ENCODE measurements at places on chromosomes 7 and 10.

DNA sequence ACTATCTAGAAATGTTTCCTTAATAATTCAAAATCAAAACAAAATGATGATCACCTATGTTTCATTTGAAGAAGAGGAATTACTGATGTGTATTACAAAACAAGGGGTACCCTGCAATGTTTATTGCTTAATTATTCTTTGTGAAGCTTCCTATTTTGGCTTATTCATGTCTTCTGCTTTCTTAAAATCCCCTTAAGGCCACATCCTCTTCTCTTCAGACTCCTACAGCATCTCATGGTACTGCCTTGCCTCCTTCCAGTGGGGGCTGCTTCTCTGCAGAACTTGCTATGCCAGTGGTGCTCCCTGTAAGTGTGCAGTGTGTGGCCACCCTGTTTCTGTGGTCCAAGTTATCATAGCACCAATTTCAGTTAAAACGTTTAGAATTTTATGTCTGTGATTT is 35.0 kb downstream of the CCDC146 start:
- no peak for DNase-seq

DNA sequence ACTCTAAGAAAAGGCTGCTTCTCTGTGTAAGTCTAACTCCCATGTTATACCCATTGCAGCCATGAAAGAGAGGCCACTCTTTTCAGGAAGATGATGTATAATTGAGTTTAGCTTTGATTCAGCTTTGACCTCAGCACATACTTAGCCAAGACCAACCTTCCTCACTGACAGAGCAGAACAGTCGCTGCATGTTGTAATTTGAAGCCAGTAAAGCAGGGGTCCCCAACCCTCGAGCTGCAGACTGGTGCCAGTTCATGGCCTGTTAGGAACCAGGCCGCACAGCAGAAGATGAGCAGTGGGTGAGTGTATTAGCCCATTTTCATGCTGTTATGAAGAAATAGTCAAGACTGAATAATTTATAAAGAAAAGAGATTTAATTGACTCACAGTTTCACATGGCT is 223.9 kb downstream of the GPR158 start:
- no peak for DNase-seq

DNA sequence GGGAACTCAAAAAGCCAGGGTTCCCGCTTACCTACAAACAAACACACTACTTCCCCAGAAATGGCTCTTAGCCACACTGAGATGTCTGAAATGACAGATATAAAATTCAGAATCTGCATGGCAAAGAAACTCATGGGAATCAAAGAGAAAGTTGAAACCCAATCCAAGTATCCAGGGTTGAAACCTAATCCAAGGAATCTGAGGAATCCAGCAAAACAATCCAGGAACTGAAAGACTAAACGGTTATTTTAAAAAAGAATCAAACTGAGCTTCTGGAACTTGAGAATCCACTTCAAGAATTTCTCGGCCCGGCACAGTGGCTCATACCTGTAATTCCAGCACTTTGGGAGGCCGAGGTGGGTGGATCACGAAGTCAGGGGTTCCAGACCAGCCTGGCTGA is 568.8 kb downstream of the POM121L12 start:
- no peak for DNase-seq

DNA sequence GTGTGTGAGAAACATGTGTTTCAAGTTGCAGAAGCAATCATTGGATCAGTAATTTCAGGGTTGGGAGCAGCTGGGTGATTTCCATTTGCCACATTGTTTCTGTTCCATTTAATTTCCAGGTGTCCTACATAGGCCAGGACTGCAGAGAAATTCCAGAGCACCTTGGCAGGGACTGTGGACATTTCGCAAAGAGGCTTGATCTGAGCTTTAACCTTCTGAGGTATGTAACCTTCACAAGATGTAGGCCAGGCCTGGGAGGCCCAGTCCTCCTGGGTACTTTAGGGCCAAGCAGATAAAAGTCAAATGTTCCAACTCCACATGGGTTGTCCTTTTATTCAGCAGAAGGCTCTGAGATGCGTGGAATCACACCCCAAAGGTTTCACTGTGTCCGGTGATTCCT is 6.9 kb downstream of the LRMDA start:
- no peak for DNase-seq

DNA sequence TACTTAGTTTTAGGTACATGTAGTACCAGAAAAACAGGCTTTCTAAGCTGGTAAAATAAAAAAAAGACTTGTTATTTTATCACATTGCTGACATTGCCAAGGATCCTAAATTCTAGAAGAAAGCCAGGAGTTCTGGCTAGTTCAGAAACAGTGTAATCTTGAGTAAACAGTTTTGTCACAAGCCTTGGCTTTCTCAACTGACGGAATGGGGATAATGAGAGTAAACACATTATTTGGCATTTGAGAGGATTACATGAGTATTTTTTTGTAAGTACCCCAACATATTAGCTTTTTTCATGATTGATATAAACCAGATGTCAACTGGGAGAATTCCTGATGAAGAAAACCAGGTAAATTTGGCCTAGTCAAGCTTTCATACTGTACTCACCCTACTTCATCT is 269.8 kb downstream of the SORCS1 start:
- no peak for DNase-seq

GRCh38 chr10:69959911-69960310 is 92.7 kb upstream of the MACROH2A2 start:
- DNase-seq: no peak

- DNase-seq: no peak
These were observed 88.0 kb upstream of the ELMO1 start for GRCh38 chr7:37536706-37537105.

DNA sequence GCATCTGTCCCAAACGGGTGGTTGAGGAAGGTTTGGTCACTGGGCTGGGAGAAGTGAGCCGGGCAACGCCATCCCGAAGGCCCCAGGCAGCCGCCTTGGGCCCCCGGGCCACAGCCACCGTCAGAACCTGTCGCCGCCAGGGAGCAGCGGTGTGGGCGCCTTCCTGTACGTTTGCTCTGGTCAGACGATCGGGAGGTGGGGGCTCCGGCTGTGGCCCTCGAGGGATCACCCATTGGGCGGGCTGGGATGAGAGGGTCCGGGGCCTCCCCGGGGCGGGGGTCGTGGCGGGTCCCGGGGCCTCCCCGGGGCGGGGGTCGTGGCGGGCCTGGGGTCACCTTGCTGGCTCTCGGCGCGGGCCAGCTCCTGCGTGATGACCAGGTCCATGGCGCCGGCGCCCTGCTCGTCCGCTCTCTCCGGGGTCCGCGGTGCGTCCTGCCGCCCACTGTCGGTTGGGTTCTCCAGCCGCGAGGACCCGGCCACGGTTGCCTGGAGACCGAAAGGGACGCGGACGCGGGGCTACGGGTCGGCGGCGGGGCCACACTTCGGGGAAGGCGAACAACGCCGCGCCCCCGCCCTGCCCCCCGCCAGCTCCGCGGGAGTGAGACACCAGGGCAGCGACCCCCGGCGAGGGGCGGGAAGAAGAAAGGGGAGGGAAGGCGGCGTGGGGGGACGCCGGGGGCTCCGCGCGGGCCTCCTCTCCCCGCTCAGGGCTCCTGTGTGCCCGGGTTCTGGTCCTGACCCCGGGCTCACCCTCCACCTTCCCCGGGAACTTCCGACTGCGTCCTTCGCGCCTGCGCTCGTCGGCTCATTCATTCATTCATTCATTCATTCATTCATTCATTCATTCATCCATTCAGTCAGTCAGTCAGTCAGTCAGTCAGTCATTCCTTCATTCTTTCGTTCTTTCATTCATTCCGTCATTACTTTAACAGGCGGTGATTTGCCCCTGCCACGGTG is at the start of gene CFAP46:
CFAP46 (minus strand) TSS at position 470 of the 957 bp plus-strand sequence; CDS start at position 384, 86 bp downstream.
- DNase-seq: peak; percentile 46

DNA sequence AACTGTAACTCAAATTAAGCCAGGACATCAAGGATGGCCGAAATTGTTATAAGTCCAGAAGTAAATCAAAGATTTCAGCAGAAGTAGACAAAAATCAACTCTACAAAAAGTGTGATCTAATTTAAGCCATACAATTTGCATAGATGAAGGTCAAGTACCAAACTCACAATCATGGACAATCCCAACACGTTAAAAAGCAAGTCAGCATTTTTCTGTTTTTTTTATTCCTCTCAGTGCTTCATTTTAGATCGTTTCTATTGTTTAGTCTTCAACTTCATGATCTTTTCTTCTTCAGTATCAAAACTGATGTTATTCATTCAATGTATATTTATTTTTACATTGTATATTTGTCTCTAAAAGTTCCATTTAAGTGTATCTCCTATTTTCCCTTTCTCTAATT is 674.3 kb upstream of the PHF14 start:
- DNase-seq: no peak

GRCh38 chr10:4058514-4059029 is 273.6 kb upstream of the KLF6 start:
- DNase-seq: no peak

- no peak for DNase-seq
These were observed 220.0 kb upstream of the ZNF804B start for GRCh38 chr7:88539518-88539917.

DNA sequence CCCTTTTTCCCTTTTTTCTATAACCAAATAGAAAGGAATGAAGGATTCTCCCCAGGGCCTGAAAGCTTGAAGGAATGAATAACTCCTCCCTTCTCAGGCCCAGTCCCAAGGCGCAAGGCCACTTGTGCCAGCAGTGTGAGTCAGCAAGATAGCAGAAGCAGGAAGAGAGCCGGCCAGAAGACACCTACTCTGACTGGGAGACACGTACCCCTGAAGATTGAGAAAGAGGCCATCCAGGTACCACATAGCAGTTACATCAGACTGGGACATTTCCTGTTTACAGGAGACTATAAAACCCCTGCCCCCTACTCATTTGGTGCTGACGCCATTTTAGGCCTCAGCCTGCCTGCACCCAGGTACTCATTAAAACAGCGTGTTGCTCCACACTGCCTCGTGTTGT is 65.5 kb downstream of the LRRC17 start:
- no peak for DNase-seq

DNA sequence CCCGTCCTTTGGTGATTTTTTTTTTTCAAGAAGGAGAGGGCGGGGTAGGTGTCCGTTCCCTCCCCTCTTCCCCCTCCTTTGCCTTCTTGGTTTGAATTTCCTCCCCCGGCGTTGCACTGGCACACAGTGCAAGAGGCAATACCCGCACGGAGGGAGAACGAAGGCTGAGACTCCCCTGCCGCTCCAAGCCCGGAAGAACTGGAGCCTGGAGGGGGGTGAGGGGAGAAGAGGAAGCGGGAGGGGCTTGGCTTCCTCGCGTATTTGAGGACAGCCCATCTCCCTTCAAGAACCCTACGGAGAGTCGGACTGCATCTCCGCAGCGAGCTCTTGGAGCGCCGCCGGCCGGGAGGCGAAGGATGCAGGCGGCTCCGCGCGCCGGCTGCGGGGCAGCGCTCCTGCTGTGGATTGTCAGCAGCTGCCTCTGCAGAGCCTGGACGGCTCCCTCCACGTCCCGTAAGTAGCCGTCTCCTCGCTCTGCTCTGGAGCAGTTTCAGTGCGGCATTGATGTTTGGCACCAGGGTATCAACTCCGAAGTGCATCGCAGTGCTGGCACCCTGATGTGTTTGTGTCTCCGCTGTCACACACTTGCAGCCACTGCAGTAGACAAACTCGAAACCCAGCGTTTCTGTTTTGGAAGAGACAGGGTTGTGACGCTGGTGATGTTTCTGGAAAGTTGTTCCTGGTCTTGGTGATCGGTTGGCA is at the start of gene CNTNAP2:
CNTNAP2 (plus strand) TSS at position 281 of the 702 bp plus-strand sequence; CDS start at position 357, 76 bp downstream.
- peak; percentile 79 for DNase-seq

DNA sequence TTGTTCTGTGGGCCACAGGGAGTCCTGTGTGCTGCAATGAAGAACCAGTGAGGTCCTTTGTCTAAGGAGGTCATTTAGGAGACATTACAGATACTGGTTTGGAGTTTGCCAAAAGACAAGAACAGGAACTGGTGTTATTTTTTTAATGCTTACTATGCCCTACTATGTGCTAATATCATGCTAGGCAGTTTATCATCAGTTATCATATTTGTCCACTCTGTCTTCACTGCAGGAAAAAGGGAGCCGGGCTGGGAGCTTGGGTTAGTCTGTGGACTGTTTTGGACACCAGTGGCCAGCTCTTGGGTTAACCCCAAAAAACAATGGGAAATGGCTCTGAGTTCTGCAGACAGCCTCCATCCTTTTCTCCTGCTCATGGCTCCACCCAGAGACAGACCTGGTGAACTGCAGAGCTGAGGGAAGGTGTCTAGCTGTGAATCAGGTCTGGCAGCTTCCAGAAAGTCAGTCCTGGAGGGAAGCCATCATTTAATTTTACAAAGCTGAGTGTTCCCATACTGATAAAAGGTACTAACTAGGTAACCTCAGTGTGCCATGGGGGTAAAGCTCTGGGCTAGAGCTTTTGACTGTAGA is 101.2 kb upstream of the ZNF746 start:
- no peak for DNase-seq

DNA sequence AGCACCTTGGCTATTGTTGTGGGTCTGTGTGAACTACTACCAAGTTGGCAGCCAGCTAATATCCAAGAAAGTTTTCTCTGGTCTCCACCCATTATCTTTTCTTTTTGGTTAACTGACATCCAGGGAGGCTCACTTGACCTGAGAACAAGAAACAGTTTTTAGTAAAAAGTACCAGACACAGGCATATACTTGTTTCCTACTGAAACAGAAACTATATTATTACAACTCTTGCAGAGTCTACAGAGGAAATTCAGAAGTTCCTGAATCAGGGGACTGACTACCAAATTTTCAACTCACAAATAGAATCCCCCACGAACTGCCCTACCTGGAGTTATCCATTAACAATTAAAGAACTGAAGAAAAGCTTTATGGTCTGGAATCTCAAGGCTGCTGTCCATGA is 168.9 kb downstream of the KCND2 start:
- DNase-seq: no peak

DNA sequence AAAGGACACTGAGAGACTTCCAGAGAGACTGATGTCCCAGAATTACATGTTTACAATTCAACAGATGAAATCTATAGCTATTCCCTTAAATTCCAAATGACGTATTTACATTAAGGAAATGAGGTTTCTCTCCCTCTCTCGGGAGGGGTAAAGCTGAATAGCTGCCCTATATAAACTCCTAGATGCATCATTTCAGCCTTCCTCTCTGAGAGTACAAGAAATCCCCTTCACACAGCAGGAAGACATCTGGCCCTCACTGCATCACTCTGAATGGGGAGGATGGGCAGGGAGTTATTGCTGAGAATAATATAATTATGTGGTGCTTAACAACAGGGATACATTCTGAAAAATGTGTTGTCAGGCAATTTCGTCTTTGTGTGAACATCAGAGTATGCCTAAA is 11.0 kb downstream of the POT1 start:
- DNase-seq: no peak

DNA sequence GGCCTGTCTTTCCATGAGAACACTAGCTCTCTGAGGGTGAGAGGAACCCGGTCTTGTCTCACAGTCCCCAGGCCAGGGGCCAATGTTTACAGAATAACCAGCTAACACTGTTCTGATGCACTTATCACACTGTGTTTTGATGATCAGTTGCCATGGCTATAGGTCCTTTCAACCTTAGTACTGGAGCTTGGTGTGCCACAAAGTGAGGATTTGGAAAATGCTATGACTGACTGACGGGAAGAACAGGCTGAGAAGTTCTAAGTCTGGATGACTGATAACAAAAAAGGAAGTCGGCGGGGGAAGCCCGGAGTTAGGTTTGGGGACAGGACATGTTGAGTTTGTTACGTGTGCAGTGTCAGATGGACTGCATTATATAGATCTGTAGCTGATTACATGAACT is 141.8 kb downstream of the CTTNBP2 start:
- DNase-seq: no peak

GRCh38 chr10:16521311-16522016 is at the start of gene C1QL3:
Gene C1QL3 (minus strand): TSS chr10:16521879. CDS start chr10:16521065, 814 bp downstream.
- peak; percentile 32 for DNase-seq

Measured in NCI-H1105 treated with DMSO at 0.1 percent for 48 hours (cell line).